ENCODE measurements at places on chromosomes 6 and 20.
A peak's percentile ranks its signal among the peaks of the same experiment; 100 is the strongest.

DNA sequence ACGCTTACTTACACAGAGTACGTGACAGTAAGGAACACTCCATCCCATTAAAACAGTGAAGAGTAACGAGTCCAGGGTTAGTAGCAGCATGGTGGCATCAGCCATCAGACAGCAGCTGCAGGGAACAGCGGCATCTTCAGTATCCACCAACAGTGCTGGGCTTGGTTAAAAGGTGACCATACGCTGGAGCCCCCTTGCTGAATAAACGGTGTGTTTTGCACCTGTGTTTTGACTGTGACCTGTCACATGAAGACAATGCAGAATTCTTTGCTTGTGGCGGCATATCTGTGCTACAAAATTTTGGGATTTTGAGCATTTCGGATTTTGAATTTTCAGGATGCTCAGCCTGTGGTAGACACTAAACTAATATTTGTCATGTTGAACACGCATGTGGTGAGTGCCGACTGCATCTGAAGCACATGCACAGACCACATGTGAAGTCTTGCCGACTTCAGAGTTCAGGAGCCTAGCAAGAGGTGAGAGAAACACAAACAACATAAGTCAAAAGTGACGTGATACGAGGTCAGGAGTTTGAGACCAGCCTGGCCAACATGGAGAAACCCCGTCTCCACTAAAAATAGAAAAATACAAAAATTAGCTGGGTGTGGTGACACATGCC is 69.3 kb upstream of the FRMD1 start:
- DNase-seq, result no peak

- no peak for DNase-seq
These were observed 26.2 kb downstream of the CDYL start for GRCh38 chr6:4802312-4802935.

DNA sequence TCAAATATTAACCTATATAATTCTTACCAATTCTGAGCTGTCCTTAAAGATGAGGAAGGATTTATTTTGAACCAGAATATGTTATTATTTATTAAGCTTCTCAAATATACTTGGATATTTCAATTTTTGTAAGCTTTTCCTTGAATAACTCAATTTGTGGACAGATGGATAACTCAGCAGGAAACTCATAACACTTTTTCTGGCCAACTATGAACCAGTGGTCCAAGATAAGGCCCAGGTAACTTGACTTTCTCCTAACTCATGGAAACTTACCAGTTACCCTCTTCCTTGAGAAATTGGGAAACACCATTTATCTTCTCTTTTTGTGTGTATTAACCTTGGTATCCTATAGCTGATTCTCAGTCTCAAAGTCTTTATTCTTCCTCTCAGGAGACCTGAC is 427.5 kb upstream of the SYNCRIP start:
- DNase-seq, result no peak

- peak; percentile 35 for DNase-seq
These were observed 32.0 kb downstream of the POM121L2 start for GRCh38 chr6:27280064-27280539.

DNA sequence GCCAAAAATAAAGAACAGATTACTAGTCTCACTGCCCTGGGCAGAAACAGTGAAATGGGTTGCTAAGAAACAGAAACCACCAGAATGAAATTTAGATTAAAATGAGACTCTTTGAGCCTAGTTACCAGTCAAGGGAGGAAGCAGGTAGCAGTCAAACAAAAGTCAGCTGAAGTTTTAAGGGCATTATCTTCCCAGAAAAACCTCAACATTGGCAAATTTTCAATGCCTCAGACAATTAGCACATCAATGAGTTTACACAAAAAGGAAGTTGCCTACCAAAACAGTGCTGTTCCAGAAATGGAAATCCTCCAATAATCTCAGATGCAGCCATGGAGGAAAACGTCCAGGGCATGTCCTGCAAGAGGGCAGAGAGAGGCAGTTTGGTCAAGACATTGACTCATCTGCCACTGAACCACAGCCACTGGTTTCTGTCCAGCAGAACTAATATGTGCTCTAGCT is 399.7 kb upstream of the ADGRB3 start:
- DNase-seq, result peak; percentile 56
